Ecto neural progenitor cell (in vitro differentiated cells): ENCODE measurements at places on chromosomes 2 and 18.

DNA sequence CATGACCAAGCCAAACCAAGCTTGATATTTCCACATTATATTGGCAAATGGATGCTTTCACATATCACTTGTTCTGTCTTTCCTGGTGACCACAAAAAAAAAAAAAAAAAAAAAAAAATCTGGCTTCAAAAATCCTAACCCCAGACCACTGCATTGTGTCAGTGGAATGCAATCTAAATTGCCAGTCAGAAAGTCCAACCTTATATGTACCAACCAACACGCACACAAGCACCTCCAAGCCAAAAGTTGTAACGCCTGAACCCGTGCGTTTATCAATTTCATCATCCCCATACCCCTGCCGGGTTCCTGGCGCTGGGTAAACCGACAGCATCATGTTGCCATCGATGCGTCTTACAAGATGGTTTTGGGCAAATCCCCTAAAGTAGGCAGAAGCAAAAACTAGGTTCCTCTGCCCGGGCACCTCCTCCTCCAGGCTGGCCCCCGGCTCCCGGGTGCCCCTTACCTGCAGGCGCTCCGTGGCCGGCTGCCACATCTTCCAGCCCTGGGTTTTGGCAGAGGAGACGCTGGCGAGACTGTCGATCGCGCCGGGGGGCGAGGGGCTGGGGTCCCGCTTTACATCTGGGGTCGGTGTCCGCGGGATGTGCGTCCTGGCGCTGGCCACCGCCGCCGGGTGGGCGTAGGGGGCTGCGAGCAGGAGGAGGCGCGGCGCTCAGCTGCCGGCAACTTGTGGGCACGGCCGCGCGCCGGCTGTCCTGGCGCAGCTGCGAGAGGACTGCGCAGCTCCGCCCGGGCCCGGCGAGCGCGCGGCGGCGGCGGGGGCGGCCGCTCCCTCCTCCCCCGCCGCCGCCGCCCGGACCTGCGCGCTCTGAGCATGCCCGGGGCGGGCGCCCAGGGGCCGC is at the start of gene PID1:
Gene PID1 (minus strand): TSS at position 737 of the 860 bp plus-strand sequence. CDS start 244 bp downstream, at position 493.
- DNase-seq = peak; percentile 74

DNA sequence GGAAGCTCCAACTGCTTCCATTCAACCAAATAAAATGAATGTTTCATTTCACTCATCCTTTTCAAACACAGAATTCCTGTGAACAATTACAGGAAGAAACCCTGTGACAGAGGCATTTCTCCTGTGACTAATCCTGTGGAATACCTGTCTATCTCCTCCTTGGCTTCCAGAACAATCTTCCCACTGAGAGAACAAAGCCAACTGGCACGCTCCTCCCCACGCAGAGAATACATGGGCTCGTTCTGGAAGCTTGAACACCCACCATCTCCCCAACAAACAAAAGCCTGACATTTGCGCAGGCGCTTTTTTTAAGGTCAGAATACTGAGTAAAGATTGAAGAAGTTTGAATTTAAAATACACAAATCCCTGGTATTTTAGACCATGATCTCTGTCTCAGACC is 104.7 kb upstream of the SLC66A3 start:
- DNase-seq = no peak

GRCh38 chr2:11574176-11575046 is 40.6 kb downstream of the GREB1 start:
- DNase-seq = no peak

DNA sequence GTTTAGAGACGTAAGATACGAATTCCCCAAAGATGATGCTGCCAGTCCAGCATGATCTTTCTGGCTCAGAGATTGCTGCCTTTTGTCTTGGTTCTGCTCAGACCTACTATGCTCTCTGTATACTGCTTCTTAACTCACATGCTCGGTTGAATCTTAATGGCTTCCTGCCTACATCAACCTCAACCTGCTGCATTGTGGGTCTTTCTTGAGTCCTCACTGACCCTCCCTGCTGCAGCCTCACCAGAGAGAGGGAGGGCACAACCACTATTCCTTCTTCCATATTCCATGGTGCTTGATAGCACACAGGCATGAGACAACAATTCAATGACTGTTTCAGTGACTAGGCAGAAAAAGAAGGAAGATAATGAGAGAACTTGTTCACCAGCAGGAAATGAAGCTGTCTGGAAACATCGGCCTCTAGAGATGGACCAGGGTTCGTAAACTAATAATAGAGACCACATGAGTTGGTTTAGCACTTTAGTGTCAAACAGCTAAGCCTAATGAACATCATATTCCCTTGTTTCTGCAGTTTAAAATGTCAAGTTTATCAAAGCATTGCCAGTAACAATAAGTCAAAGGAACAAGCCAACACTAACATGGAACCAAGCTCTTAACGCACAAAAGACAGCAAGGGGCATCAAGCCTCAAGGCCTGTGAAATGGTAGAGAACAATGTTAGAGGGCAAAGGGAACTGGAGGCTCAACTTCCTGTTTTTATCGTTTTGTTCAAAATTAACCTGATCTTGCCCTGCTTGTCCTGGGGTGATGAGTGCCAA is 333.9 kb downstream of the PDE11A start:
- no peak for DNase-seq

DNA sequence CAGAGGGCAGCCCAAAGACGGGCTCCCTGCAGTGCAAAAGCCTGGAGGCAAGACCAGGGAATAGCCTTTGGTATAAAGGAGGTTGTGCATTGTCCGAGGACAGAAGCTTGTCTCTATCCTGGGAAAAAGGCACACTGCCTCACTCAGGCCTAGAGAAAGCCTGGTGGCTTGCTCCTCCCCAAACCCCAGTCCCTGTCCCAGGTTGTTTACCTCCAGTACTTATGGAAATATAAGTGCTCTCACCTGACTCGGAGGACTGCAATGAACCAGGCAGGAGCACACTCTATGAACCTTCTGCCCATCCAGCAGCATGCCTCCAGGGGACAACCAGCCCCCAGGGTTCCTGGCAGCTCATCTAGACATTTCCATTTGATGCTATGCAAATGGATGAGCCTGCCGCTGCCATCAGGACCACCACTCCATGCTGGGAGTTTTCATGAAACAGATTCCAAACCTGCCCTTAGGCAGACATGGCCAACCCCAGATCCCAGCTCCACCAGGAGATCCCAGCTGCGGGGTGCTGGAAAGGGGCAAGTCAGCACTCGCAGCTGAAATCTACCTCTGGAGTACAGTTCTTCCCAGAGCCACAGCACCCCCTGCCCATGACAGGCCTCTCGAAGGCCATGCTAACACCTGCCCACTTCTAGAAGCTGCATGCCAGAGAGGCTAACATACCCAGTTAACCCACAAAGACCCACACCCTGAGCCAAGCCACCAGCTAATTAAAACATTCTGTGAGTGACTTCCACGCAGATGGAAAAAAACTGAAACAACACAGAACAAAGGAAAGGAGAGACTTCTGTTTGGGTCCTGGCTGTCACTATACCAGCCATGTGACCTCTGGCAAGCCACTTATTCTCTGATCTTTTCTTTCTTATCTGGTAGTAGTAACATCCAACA is 101.7 kb downstream of the TTC32 start:
- DNase-seq = no peak
